NCI-H2171 (cell line): ENCODE measurements at places on chromosomes 3 and 15.

GRCh38 chr3:60303160-60303559, 948.1 kb downstream of the FHIT start:
- no peak for DNase-seq

DNA sequence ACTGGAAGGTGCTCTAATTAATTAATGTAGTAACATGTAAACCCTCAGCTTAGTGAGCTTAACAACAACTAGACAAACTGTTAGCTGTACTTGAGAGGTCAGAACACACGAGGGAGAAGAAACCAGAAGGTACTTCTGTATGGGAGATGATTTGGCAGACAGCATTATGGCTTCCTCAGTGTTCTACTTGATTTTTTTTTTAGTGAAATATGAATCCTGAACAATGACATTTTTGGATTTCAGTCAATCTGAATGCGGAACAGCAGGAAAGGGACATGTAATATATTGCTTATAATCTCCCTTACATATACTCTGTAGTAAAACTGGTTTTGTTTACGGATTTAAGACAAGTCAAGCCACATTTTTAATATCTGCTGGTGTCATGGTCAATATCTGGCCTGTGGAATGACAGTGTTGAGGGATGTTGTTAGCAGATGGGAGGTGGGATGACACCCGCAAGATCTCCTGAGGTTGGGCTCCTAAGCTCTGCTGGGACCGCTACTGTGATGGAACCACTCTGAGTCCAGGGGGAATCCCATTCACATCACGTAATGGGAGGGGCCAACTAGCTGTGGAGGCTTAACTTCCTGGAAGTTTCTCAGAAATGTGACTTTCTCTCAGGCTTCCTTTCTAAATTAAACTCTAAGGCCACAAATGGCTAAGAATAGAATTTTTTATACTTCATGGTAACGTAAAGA, 18.7 kb downstream of the TNFAIP8L3 start:
- DNase-seq: no peak

GRCh38 chr3:25365636-25366035, 62.4 kb upstream of the RARB start:
- DNase-seq: no peak

DNA sequence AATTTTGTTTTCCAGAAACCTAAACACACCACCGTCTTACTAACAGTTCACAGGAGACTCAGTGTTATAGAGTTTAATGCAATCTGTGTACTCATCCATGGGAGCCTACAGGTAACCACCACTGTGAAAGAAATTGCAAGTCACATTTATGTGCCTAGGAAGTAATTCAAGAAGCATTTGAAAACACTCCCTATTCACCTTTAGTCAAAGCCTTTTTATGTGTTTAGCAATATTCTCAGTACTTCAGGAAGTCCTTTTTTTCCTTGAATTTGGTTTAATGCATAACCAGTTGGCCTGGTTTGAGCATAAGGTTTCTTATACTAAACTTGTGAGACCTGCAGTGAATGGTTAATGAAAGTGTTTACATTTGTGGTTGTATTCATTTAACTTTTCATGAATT, 346.1 kb downstream of the CHST2 start:
- DNase-seq: no peak

GRCh38 chr3:165254812-165255211, 58.6 kb upstream of the SLITRK3 start:
- no peak for DNase-seq

GRCh38 chr15:31485911-31486461, 159.4 kb downstream of the KLF13 start:
- no peak for DNase-seq

DNA sequence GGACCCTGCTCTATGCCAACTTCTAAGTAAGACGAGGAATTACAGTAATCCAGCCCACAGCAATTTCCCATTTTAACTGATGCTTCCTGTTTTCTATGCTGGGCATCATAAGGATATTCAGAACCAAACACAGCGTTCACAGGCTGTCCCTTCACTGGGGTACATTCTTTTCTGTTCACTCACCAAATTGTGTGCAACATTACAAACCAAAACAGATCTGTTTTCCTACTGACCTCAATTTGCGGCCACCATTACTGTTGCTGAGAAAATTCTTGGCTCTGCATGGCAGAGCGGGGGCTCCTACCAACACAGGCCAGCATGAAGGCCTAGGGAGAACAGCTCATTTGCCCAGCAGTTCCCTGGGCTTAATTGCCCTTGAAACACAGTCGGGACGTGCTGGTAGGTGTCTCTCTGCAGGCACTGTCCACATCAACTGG, 76.5 kb downstream of the MYO1E start:
- DNase-seq: no peak

DNA sequence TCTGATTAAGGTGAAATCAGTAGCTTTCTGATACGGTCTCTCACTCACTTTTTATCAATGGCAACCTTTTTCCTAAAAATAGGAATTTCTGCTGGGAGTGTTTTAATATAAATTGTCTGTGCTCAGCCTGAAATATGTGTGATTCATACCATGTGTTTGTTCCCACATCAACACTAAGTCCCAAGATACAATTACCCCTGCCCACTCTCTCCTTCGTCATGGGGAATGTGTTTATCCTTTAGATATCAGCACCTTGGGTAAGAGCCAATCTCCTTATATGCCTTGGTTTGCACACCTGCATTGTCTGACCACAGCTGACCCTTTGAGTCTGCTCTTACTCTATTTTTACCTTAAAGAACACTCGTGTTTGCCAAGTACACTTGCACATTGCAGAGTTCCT, 356.4 kb downstream of the LPP start:
- no peak for DNase-seq

GRCh38 chr3:124478830-124479229, 251.4 kb upstream of the UMPS start:
- no peak for DNase-seq

DNA sequence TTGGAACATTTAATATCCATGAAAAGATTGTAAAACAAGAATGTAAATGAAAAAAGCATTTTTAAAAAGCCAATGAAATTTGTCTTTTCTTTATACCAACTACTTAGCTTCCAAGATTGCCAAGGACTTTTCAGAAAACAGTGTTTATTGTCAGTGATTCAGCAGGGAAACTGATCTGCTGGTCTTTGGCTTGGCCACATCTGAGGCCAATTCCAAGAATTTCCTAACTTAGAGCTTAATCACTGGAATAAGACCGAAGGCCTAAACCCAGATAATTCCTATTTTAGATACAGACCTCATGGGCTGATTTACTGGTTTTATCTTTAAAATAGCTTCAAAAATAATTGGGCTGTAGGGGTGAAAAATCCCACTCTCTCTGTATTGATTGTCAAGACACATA, 260.5 kb upstream of the RORA start:
- no peak for DNase-seq

DNA sequence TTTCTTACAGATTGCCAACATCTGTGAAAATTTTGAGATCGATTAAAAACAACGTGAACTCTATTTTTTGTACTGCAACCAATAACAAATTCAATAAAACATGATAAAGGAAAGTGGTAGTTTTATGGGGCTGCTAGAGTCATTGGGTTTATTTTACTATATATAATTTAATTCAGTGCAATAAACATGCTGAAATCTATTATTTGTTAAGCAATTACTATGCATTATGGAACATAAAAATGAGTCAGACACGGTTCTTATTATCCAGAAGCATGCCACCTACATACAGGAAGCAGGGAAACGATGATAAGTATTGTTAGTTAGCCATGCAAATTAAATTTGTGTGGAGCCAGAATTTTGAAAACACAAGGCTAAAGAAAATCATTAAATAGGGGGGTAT, 27.2 kb downstream of the NPHP3 start:
- no peak for DNase-seq

GRCh38 chr15:96564546-96564945, 234.0 kb downstream of the NR2F2 start:
- DNase-seq: no peak

DNA sequence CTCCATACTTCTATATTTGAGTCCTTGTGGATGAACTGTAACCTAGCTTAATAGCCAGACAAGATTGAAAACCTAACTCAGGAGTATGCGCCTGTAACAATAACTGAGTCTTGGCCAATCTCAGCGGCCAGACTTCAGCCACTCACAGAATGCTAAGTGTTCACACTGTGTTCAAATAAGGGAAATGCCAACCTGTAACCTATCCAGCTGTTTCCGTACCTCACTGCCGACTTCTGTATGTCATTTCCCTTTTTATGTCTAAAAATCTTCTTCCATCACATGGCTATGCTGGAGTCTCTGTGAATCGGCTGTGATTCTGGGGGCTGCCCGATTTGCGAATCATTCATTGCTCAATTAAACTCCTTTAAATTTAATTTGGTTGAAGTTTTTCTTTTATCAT, 169.2 kb downstream of the NFKBIZ start:
- no peak for DNase-seq

GRCh38 chr15:43237842-43238470, 17.1 kb upstream of the EPB42 start:
- DNase-seq: no peak

GRCh38 chr3:72312339-72312738, 527.4 kb upstream of the PROK2 start:
- no peak for DNase-seq

DNA sequence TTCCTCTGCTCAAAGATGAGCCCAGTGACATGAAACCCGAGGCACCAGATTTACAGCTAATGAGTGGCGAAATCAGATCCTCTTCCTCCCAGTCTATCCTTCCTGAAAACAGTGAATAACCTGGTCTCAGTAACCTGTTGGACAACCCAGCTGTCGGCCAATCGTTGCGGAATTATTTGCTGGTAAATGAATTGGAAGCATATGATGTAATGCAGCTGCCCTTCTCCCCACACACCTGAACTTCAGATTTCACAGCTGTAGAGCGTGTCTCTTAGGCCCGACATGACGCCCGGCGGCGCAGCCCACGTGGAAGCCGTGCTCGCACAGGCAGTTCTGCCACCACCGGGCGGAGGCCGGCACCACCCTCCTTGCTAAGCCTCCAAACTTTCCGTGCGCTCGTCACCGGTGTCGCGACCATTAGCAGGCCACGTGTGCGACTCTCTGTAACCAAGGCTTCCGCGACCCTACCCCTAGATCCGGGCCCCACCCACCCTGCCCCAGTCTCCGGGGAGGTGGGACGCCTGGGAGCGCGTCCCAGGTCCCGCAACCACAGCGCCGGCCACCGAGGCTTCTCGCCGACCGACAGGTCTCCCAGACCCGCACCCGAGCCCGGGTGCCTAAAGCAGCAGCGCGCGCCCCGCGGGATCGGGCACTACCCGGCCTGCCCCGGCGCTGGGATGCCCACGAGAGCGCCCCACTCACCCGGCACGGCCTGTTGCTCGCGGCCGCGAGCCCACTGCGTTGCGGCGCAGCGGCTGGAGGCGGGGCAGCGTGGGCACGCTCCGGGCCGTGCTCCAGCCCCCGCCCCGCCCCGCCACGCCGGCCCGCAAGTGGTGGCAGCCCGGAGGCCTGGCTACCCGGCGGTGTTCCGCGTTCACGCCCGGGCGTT, at the start of gene RIOX2:
Gene RIOX2 (minus strand): TSS at position 753 of the 889 bp plus-strand sequence. CDS start 4,838 bp downstream, outside the sequence.
- DNase-seq: peak; percentile 73

GRCh38 chr3:171358881-171359198, 101.4 kb downstream of the TNIK start:
- no peak for DNase-seq

GRCh38 chr3:52982839-52983238, 63.0 kb downstream of the SFMBT1 start:
- no peak for DNase-seq

- no peak for DNase-seq
Measured at GRCh38 chr3:35721628-35722027, 82.3 kb downstream of the ARPP21 start.

GRCh38 chr3:27290760-27291159, 78.4 kb downstream of the NEK10 start:
- no peak for DNase-seq

GRCh38 chr3:138468451-138468850, 34.0 kb downstream of the ESYT3 start:
- DNase-seq: no peak

DNA sequence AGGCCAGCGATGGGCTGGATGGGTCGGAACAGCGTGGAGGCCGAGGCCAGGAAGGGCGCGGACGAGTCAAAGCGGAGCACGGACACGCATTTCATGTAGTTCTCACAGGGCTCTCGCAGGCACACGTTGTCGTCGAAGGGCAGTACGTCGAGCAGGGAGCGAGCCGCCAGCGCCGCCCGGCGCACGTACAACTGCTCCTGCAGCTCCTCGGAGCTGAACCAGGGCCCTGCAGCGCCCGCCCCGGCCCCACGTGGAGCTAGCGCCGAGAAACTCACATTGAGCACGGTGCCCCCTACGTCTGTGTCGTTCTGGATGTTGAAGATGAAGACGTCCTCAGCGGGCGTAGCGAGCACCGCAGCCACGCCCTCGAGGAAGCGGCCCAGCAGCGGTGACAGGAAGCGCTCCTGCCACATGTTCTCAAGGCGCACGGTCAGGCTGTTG, 5.8 kb downstream of the CELSR3 start:
- no peak for DNase-seq

DNA sequence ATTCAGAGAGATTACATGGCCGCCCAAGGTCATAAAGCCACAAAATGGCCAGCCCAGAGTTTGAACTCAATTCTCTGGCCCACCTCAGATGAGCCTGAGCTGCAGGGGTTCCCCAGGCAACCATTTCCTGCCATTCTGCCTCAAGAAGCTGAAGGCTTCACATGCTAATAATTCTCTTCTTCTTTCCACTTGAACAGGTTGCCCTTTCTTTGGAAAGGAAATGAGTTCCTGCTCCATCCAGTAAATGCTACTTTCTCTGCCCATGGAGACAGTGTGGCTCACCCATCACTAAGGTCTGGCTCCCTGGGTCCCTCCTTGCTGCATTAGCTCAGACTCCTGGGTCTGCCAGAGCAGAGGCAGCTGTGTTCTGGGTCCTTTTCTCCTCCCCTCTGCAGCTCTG, 48.2 kb downstream of the TRIM42 start:
- DNase-seq: no peak

GRCh38 chr3:128804017-128804810, 75.2 kb upstream of the ACAD9 start:
- DNase-seq: no peak

- no peak for DNase-seq
Measured at GRCh38 chr15:40486066-40486770, 15.4 kb downstream of the CHST14 start.

DNA sequence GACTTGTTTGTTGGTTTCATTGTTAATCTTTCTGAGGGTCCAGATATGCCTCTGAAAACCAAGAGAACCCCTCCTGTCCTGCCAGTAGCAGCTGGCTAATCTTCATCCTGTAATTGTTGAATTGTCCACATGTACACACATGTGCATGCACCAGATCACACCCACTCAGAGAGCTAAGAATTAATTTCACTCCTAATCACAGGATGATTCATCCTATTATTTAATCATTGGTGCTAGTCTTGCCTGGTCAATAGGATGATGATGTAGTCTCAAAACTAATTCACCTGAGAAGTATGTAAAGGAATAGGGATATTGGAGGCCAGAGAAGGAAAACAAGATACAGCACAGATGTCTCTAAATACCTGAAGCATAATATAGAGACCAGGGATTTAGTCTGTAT, 7.8 kb upstream of the AHSG start:
- no peak for DNase-seq

GRCh38 chr3:194760494-194761137, 74.9 kb downstream of the FAM43A start:
- DNase-seq: no peak

DNA sequence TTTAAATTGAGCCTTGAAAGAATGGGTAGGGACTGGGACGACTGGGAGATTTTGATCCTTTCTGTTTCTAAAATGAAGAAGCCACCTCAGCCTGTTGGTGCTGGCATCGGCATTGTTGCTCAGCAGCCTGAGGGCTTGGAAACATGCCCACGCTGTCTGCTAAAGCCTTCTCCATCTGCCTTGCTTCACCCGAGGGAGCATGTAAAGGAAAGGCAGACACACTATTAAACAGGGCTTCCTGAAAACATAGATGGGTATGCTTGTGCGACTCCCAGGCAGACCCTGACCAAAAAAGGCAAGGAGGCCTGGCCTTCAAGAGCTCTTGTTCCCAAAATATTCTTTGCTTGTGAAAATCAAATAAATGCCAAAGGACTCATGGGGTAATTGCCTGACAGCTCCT, 84.2 kb upstream of the SLC4A7 start:
- DNase-seq: peak; percentile 53
